M059J (cell line): ENCODE measurements at places on chromosomes 11 and 22. TPM values are rescaled to one million over a fixed set of nuclear protein-coding genes. Genes with fewer than 3 reads are reported as not detected.
A peak's percentile ranks its signal among the peaks of the same experiment; 100 is the strongest.

The MRGPRX3 gene
- not detected in 2 replicates for total RNA-seq

DNA sequence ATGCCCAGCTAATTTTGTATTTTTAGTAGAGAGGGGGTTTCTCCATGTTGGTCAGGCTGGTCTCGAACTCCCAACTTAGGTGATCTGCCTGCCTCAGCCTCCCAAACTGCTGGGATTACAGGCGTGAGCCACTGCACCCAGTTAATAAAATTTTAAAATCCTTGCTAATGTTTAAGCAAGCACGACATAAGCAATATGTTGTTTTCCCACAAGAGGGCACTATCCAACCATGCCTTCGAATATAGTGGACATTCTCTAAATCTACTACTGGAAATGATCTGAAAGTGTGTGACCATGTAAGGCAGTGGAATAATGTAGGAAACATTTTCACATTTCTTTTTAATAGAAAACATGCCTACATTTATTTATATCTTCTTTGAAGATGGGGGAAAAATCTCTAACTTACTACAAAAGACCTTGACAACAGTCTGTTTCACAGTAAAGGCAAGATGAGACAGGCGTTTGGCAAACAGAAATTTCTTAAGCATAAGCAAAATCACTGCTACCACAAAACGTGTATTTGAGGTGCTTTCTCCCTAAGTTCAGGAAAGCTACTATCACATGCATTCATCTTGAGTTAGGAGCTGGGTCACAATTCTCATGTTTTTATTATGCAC, 38.2 kb downstream of the PITPNB start:
- peak; percentile 61 for DNase-seq

DNA sequence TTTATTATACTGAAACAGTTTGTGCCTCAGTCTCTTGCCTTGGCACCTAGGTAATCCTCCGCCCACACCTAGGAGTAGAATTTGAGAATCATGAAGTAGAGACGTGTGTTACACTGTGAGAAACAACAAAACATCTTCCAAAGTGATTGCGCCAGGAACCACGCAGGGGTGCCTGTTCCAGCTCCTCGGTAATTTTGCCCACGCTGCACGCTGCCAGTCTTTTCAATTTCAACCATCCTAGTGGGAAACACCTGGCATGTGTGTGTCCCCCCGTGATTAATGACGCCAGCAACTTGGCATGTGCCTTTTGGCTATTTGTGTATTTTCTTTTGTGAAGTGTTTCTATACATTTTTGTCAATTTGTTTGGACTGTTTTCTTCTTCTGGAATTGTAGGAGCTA, 919.1 kb downstream of the BRD1 start:
- no peak for DNase-seq

The ISX gene
- total RNA-seq = not detected in 2 replicates

GRCh38 chr22:28095316-28096095, 176.4 kb upstream of the PITPNB start:
- DNase-seq = no peak

GRCh38 chr11:132257871-132258270, 887.5 kb downstream of the NTM start:
- no peak for DNase-seq

- peak; percentile 88 for DNase-seq
Measured at GRCh38 chr11:8018484-8019313, 31.6 kb downstream of the EIF3F start.

DNA sequence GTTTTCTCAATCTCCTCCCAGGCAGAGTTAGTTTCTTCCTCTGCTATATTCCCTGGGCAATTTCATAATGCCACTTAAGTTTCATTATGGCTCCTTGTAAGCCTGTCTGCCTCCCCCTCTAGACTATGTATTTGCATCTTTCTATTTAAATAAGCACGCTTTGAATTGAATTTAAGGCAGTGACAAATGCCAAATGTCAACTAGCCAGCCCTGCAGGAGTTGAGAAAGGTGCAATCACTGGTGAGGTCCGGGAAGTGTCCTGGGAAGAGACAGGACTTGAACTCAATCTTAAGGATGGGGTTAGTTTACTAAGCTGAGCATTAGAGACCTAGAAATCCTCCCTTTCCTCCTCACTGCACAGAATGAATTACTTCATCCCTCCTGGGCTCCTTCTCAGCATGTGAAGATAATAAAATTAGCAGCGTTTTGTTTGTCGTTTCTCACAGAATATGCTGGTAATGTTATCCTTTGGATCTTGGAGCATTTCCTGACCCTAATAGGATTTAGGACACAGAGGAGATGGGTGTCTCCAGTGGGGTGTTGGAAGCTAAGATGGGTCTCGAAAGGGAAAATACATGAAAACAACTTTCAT, 1.6 kb downstream of the TCP11L1 start:
- DNase-seq = no peak

DNA sequence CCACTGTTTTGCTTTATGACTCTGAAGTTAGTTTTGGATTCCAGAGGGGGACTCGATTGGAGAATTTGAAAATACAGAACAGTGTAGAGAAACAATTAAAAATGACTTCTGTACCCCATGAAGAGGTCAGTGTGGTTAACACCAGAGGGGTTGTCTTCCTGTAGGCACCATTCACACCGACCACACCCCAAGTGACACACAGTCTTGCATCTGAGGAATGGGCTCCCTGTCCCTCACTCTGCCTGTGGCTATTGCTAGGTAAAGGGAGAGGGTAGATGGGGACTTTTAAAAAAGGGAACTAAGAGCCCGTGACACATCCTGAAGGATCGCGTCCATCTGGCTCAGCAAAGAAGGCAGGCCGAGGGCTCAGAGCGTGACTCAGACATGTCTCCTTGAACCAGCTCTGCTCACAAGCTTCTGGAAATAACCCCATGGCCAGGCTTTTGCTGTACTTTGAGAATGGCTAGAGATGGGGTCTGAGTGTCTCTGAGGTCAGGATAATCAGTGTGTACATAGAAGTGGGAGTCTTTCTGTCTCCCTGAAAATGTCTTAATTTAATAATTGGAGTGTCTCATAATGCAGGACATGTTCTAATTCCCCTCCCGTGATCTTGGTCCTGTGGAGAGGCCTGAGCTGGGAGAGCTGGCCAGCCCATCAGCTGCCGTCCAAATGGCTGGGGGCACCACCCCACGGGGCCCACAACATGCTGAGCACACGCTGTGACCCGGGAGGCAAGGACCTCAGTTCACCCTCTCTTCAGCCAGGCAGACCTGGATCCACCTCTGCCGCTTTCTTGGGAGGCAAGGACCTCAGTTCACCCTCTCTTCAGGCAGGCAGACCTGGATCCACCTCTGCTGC, 39.3 kb downstream of the SGSM1 start:
- peak; percentile 50 for DNase-seq

The PTPN5 gene
- total RNA-seq = not detected in 2 replicates

- peak; percentile 65 for DNase-seq
Measured at GRCh38 chr11:31656051-31656450, 146.5 kb downstream of the ELP4 start.
